SJSA1 (cell line): ENCODE measurements at places on chromosomes 11 and 22.
A peak's percentile ranks its signal among the peaks of the same experiment; 100 is the strongest.

GRCh38 chr11:64745189-64745520 is 1.2 kb upstream of the RASGRP2 start:
- DNase-seq: no peak

DNA sequence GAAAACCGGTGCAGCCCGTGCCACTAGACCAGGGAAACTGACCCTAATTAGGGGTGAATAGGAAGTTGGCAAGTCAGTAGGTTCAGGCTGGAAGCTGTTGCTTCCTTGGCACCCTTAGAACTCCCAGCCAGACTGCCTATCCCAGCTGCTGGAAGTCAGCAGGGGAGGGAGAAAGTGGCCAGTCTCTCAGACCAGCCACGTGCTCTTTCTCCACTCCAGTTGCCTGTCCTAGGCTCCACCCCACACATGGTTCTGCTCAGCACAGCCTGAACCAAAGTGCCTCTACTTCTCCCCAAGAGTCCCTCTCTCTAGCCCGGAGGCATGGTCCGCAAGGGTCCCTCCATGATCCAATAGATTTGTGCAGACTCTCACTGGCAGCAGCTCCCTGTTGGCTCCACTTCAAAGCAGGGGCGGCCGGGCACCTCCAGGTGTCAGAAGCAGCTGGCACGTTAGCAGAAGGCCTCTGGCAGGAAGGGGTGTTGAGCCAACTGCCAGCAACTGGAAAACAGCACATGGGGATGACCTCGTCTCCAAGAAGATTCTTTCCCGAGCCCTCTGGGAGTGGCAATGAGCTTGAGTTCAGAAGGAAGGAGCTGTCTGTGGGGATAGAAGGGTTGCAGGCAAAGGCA is 27.7 kb downstream of the ARFGAP2 start:
- no peak for DNase-seq

DNA sequence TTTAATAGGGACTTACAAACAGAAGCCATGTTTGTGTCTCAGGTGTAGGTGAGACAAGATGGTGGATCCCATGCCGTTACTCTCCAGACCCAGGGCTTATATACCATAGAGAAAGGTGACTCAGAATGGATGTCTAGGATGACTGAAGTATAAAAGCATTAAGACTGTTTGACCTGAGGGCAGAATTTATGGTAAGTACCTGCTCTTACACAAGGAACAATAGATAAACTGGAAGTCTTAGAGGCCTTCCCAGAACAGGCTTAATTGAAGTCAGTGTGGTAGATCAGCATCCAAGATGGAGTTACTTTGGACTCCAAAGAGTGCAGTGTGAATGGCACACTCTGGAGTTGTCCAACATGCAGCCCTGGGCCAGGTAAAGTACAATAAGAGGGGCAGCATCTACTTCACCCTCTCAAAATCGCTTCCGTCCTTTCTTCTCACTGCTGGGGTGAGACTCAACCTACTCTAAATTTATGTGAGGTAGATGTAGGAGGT is 387.0 kb upstream of the DDI1 start:
- no peak for DNase-seq

GRCh38 chr11:128294671-128295050 is 292.7 kb downstream of the ETS1 start:
- DNase-seq: peak; percentile 49
